ENCODE measurements at places on chromosomes 3 and 15.
A peak's percentile ranks its signal among the peaks of the same experiment; 100 is the strongest.

- no peak for DNase-seq
These were observed 118.0 kb downstream of the IQCH start for GRCh38 chr15:67372543-67372942.

GRCh38 chr3:104367000-104367399, 999.7 kb upstream of the ALCAM start:
- no peak for DNase-seq

DNA sequence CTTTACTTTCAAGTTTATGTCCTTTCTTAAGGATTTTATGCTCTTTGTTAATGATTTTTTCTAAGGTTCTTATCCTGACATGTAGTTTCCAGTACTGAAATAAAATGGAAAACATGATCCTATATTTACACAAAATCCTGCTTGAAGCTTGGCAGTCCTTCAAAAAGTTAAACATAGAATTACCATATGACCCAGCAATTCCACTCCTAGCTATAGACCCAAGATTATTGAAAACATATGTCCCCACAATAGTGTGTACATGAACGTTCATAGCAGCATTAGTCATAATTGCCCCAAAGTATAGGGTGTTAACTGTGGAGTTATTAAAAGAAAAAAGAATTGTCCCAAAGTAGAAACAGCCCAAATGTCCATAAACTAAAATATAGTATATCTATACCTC, 33.2 kb downstream of the ITGB5 start:
- DNase-seq: no peak

DNA sequence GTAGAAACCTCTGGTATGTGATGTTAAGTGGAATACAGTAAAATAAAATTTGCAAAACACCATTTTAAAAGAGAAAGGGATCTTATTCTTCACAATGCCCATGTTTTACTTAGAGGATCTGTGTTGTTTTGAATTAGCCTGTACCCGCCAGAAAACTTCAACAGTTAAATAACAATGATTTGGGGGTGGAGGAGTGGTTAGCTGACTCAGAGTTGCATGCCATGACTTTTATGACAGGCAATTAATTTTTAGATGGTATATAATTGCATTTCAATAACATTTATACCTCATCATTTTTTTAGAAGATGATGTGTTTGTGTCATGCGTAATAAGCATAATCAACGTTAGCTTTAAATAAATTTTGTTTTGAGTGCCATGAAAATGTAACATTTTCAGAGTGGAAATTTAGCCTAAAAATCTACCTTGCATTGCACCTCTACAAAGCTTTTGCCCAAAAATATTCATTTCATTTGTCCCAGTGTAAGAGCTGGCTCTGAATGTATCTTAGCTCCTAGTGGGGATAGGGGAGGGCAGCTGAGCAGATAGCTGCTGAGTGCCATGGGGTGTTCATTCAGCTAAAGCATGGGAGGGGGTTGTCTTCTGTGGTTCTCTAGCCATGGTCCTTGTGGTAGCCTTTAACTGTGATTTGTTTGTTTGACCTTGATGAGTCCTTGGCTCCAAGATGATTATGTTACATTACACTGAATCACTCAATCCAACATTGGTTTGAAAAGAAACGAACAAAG, 379.8 kb downstream of the LPP start:
- DNase-seq: no peak

DNA sequence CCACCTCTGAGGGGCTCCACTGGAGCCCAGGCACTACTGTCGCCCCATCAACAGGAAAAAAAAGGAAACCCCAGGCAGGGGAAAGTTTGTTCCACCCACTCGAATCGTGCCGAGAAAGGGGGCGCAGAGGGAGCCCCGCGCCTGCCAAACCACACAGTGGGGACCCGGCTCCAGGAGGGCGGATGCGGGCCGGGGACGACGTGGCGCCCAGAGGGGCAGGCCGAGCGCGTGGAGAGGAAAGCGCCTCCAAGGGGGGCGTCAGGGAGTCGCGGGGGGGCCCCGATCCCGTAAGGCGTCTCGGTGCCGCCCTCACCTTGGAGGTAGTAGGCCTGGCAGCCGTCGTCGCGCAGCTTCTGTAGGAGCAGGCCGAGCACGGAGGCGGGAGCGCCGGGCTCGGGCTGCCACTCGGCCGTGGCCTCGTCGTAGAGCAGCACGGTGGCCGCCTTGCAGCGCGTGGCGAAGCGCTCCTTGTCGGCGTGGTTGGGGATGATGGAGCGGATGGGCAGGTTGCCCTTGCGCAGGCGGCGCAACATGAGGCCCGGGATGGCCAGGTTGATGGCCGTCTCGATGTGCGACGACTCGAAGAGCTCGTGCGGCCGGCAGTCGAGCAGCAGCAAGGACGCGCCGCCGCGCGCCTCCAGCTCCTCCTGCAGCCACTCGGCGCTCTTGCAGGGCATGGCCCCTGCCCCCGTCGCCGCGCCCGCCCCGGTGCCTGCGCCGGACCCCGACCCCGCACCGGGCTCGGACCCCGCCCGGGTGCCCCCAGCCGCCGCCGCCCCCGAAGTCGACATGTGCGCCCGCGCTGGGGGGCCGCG, 627 bp downstream of the DUSP7 start:
- DNase-seq: peak; percentile 37

DNA sequence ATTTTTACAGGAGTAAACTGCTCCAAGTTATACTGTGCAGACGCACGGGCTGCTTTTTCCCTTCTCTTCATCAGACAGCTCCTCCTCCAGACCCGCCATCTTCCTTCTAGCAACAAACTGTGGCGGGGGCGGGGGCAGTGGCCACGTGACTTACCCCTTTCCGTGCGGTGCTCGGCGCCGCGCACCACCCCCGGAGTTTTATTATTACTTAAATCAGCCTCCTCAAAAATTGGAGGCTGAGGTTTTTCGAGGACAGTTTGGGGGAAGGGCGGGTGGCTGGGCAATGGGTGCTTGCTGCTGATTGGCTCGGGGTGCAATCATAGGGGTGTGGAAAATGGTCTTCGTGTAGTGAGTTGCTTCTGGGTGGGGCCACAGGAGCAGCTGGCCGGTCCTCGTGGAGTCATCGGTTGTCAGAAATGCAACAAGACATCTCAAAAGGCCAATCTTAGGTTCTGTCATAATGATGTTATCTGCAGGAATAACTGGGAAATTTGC, 77.1 kb upstream of the MFGE8 start:
- no peak for DNase-seq

DNA sequence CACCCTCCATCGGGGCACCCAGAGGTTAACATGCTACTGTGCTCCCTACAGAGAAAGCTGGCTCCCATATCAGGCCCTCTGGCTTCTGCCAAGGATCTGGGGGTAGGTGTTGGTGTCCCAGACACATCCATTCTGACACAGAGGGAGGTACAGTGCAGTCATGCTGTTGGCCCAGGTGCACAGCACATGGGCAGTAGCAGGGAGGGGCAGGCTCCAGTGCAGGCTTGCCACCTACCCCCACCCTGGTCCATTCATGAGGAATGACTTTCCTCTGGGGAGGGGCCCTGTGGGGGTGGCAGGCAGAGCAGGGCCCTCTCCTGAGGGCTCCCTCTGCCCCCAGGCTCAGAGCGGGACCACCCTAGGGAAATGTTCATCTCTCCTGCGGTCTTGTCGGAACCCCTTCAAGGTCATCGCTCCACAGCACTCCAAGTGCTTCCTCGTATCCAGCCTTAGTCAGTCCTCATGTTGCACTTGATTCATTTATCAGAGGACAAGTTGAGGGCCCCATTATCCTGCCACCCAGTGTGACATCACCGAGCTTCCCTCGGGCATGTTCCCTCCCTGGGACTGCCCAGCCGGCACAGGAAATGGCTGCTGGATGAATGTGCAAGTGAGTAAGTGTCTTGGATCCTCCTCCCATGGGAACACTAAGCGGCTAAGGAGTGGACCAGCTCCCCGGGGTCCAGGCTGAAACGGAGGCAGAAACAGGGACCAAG, 10.0 kb downstream of the DUSP7 start:
- DNase-seq: no peak

GRCh38 chr3:183553334-183554026, 2.0 kb downstream of the KLHL6 start:
- no peak for DNase-seq

DNA sequence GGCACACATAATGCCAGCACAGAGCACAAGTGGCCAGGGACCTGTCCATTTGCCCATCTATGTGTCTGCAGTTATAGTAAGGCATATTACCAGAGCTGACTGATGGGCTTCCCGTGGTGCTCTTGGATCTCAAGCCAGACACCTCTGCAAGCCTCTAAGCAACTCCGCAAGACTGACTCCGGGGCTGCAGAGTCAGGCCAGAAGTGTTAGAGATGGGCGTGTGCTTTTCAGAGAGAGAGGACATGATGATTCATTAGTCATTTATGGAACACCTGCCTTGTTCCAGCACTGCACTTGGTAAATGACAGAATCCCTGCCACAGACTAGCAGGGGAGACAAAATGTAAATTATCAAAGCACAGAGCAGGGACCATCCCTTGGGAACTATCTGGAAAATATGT, 559.0 kb downstream of the PDCD6IP start:
- DNase-seq: no peak

DNA sequence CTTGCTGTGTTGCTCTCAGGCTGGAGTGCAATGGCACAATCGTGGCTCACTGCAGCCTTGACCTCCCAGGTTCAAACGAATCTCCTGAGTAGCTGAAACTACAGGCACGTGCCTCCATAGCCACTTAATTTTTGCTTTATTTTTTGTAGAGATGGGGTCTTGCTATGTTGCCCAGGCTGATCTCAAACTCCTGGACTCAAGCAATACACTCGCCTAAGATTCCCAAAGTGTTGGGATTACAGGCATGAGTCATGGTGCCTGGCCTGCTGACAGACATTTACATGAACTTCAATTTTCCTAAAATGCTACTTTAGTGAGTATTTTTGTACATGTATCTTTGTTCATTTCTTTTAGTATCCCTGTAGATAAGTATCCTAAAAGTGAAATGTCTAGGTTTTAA, 132.3 kb downstream of the SUCLG2 start:
- no peak for DNase-seq

- DNase-seq: no peak
These were observed 586.1 kb downstream of the MECOM start for GRCh38 chr3:169077394-169077906.

DNA sequence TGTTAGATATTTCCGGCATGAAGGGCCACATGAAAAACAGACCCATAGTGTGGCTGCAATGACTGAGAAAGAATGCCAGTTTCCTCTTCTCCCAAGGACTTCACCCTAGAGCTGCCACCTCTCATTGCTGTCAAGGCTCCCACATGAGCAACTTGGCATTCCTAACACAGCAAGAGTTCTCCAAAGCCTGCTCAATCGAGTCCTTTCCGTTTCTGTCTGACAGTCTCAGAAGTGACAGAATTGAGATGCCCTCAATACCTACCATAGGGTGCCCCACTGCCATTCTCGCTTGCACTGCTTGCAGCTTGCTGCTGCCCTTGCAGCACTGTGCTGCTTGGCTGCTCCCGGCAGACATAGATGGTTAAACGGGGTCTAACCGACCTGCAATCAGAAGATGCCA, 44.3 kb downstream of the UBP1 start:
- no peak for DNase-seq

- DNase-seq: no peak
These were observed at the start of gene MUC4 for GRCh38 chr3:195811756-195812155. MUC4 (minus strand) TSS chr3:195811929; CDS start chr3:195811817, 112 bp downstream.

GRCh38 chr15:26891448-26892181, 24.8 kb downstream of the GABRA5 start:
- DNase-seq: peak; percentile 52

DNA sequence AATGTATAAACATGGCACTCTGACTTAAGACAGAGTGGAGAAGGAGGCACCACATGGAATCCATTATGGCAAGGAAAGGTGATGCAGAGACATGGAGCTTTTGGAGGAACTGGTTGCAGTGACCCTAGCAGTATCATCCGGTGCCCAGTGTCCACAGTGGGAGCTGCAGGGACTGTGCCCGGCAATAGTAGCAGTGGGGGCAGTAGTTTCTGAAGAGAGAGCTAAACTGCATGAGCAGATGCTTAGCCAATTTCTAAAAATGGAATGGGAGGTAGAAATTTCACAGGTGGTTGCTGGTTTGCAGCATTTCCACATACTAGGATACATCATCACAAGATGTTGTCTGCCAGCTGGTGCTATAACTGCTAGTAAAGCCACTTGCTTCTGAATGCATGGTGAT, 7.8 kb upstream of the TM2D3 start:
- DNase-seq: no peak

GRCh38 chr3:38579141-38579540, 70.3 kb downstream of the SCN5A start:
- no peak for DNase-seq
